ENCODE measurements at places on chromosomes 12 and 14. TPM values are rescaled to one million over a fixed set of nuclear protein-coding genes. Genes with fewer than 3 reads are reported as not detected.

The BCL7A gene
- 12.2 TPM for total RNA-seq

The OR4E2 gene
- not detected for total RNA-seq

The PIK3C2G gene
- 0.09 TPM for total RNA-seq

DNA sequence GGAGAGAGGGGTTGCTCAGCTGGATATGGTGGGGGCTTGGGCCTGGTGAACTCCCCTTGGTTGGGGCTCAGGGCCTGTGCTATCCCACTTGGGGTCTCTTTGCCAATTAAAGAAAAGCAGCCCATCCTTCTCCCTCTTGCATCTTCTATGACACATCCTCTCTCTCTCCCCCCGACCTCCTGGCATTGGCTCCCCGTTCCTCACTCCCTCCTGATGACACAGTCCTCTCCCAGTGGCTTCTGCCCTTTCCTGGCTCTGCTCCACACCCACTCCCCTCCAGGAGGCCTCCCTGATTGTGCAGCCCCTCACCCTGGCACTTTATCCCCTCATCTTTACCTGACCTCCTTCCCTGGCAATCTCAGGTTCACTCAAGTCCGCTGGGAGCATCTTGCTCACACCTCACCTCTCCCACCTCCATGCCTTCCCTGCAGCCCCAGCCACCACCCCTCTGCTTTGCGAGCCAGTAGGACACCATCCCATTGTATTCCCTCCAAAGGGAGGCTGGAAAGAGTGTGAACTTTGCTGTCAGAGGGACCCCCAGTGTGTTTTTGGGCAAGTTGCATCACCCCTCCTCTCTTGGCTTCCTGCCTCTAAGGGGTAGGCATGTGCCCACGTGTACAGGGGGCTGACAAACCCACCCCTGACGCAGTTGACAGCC lies 10.7 kb downstream of the KRT80 start:
- DNase-seq = no peak

GRCh38 chr12:120940799-120941198 lies 36.6 kb upstream of the SPPL3 start:
- peak; percentile 3 for DNase-seq

- no peak for DNase-seq
These were observed 111.2 kb downstream of the ITPR2 start for GRCh38 chr12:26721800-26722199.

GRCh38 chr14:100487304-100487703 lies 99.9 kb downstream of the BEGAIN start:
- DNase-seq = no peak

Measured in fibroblast of the aortic adventitia (primary cell).